ENCODE measurements at places on chromosomes 5 and 9.

GRCh38 chr5:140261403-140262171 is 41.3 kb downstream of the PFDN1 start:
- no peak for DNase-seq

- no peak for DNase-seq
These were observed 12.2 kb downstream of the DNLZ start for GRCh38 chr9:136351252-136351800.

DNA sequence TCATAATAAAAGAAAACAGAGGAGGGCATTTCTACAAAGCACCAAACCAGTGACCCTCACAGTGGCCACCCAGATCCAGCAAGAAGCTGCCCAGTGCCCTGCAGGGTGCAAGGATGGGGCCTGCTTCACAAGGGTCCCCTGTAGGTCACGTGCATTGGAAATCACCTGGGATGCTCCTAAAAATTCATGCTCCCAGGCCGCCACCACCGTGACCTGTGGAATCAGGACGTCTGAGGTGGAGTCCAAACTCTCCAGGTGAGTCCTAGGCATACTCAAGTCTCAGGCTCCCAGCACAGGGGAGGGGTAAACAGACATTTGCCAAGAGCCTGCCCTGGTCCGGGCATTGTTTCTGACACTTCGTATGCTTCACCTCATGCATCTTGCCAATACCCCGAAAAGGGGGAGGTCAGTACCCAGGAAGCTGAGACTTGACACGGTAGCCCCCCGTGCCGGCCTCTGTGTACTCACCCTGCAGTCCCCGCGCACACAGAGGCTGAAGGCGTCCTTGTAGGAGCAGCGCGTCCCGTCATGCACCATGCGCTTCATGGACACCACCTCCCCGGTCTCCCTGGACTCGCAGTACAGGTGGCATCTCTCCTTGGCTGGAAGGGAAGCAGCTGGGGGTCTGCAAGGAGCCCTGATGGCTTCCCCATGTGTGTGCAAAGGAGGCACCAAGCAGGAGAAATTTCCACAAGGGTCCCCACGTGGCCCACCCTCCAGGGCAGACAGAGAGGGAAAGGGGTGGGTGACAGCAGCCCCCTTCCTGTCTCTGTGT is 75.5 kb downstream of the ZNF354C start:
- DNase-seq = no peak

DNA sequence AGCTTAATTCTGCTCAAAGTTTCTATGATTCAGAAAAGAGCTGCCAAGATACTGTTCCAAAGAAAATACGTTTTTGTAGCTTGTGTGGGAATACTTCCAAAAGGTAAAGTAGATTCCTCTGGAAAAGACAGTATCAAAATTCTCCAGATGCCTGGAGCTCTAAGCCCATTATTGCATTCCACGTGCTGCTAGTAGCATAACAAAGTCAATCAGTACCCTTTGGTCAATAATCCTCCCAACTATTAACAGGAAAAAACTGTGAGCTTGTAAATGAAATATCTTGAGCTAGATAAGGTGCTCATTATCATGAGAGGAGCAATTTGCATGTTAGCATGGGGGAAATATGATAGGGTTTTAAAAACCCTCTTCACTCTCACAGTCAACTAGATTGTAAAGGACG is 229.5 kb upstream of the TYRP1 start:
- no peak for DNase-seq

GRCh38 chr9:125888211-125888610 is 141.0 kb downstream of the PBX3 start:
- no peak for DNase-seq

DNA sequence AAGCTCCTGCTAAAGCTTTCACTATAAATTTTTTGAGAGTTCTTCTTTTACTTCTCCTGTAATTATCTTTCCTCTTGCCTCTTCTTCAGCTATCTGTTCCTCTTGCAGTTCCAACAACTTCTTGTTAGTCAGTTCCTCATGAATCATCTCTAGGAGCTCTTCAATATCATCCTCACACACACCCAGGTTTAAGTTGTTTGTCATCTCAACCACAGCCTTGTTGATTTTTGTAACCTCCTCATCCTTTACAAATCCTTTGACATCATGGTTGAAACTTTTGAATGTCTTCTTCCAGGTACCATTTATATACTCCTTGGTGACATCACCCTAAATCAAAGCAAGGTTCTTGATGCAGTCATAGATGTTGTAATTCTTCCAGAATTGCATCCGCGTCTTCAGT is 106.3 kb upstream of the MAMDC2 start:
- DNase-seq = no peak

DNA sequence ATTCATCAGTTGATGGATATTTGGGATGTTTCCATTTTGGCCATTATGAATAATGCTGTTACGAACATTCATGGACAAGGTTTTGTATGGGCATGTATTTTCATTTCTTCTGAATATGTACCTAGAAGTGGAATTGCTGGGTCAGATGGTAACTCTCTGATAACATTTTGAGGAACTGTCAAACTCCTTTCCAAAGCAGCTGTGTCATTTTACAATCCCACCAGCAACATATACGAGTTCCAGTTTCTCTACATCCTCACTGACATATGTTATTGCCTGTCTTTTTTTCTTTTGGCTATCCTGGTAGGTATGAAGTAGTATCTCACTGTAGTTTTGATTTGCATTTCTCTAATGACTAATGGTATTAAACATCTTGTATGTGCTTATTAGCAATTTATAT is 86.7 kb downstream of the PRKACG start:
- no peak for DNase-seq

GRCh38 chr5:156893517-156893916 is 43.4 kb downstream of the PPP1R2B start:
- no peak for DNase-seq

GRCh38 chr9:69155341-69156030 is 18.6 kb upstream of the TJP2 start:
- no peak for DNase-seq

DNA sequence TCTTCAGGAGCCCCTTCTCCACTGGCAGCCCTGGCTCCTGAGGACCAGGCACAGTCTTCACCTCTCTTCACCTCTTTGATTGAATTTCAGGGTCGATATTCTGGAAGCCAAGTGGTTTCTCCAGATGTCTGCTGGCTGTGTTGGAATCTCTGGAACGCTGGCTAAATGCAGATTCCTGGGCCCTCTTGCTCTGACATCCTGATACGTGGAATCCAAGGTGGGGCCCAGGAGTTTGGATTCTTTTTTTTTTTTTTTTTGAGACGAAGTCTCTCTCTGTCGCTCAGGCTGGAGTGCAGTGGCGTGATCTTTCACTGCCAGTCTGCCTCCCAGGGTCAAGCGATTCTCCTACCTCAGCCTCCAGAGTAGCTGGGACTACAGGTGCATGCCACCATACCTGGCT is 26.8 kb upstream of the IER5L start:
- no peak for DNase-seq

DNA sequence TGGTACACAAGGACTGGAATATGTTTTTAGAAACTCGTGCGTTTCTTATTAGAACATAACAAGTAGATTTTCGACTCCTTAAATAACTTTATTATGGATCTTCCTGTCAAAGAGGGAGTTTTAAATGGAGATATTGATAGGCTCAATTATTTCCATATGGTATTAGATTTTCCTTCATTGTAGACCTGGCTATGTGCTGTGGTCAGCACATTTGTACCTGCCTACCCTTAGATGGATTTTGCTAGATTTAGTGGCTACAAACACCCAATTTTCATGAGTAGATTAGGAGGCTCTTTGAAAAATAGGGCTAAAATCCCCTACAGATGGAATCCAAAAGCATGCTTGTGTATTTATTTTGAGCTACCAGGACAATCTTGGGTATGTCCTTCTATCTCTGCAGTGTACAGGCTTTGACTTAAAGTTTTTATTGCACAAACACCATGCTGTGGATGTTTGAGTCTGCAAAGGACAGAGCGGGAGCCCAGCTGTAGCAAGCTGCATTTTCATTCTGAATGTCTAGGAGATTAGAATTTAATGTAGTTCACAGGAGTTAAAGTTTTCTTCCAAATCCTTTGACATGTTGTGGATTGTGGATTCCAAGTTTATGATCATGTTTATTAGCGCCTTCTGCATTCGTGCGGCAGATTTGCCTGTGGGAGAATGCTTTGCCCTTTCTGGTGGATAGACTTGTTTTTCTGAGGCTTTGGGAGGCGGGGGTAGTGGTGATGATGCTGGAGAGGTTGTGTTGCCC is 41.6 kb downstream of the GADD45G start:
- no peak for DNase-seq

GRCh38 chr5:17156463-17156862 is 61.0 kb upstream of the BASP1 start:
- DNase-seq = no peak
